ENCODE measurements at places on chromosomes 11 and 22.

DNA sequence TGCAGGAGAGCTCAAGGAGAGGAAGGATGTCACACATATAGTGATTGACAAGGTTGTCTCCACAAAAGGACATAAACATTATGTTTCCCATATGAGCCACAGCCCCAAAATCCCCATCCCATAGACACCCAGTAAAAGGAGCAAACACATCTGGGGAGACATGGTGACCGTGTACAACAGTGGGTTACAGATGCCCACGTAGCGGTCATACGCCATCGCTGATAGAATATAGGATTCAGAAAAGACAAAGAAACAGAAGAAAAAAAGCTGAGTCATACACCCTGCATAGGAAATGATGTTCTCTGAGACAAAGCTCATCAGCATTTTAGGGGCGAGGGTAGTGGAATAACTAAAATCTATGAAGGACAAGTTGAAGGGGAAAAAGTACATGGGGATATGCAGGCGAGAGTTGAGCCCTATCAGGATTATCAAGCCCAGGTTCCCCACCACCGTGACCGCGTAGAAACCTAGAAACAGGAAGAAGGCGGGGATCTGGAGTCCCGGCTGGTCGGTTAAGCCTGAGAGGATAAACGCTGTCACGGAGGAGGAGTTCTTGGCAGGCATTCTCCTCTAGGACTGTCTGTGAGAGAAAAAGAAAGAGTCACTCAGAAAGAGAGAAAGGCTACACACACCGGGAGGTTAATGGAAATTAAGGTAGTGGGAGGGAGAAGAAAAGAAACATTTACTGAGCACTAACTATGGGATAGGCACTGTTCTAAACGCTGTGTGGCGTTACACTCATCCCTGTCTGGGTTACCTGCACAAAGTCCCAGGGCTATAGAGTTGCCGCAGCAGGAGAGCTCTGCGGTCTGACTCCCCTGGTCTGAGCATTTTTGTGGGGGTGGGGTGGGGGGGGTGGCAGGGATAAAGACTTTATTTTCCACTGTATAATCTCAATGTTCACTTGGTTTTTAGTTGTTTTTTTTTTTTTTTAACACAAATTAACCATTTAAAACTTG is 36.1 kb upstream of the OR8B8 start:
- no peak for DNase-seq

DNA sequence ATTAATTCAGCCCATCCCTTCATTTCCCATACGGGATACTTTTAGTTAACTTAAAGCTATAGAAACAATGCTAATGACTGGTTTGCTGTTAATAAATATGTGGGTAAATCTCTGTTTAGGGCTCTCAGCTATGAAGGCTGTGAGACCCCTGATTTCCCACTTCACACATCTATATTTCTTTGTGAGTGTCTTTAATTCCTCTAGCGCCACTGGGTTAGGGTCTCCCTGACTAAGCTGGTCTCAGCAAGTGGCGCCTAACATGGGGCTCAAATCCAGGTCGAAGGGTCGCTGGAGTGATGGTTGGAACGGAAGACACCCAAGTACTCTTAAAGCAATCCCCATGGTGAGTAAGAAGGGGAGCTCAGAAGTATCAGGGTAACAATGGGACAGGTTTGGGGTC is 14.4 kb upstream of the OOSP1 start:
- no peak for DNase-seq

- no peak for DNase-seq
These were observed 100.4 kb upstream of the TOP3B start for GRCh38 chr22:22082960-22083359.

DNA sequence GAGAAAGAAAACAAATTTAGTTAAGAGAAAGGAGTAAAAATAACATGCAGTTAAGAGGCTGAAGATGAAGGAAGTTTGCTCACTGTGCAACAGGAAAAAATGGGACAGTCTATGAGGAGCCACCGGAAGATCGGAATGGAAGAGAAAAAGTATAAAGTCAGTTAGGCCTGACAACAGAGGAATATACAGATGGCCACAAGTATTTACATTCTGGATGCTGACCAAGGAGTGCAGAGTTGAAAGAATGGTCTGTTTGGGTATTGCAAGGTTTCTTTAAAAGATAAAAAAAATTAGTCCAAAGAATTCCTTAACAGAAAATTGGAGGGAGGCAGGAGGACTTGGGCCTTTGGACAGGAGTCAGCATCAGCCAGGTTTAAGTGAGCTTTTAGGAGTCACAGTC is 37.5 kb downstream of the RBFOX2 start:
- DNase-seq, result no peak

DNA sequence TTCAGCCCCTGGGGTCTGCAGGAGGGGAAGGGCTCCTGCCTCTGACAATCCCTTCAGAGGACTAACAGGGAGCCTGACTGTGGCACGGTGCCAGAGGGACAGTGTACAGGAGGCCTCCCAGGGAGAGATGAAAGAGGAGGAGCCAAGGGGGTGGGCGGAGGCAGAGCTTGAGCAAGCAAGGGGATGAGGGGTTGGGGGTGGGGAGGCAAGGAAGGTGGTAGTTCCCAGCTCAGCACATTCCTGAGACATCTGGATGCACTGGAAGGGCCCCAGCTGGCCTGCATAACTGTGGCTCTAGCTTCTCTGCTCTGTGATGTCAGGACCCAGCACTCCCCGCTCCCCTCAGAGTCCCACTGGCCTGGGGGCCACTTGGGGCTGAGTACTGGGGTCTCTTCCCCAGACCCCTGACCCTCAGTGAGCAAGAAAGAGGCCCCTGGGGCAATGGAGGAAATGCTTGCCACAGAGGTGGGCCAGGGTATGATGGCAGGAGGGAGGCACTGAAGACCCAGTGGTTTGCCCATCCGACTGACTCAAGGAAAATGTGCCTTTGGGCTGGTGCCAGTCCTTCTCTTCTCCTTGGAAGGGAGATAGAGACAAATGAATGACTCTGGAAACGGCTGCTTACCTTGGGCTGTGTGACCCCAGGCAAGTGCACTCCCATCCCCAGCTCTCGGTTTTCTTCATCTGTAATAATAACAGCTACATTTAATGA is 13.3 kb downstream of the CREB3L1 start:
- DNase-seq, result no peak

DNA sequence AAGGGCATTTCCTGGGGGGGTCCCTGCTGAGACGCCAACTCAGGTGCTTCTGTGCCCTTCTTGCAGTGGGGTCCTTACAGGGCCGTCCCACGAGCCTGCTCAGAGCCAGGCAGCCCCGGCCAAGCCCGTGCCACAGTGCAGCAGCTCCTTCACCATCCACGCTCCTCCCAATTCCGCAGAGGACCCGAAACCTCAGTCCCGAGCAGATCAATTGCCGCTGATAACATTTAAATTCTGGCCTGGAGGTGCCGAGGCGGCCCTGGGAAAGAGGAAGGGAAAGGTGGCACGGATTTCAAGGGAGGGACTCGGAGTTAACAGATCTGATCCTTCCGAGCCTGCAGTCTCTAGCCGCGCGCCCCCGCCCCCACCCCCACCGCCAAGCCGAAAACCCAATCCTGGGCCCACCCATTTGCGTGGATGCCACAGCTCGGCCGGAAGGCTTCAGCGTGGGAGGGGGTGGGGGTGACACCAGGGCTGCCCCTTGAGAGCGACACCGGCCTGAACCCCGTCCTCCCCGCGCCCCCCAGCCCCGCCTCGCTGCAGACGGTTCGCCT is 32.3 kb upstream of the JAM3 start:
- DNase-seq, result no peak

DNA sequence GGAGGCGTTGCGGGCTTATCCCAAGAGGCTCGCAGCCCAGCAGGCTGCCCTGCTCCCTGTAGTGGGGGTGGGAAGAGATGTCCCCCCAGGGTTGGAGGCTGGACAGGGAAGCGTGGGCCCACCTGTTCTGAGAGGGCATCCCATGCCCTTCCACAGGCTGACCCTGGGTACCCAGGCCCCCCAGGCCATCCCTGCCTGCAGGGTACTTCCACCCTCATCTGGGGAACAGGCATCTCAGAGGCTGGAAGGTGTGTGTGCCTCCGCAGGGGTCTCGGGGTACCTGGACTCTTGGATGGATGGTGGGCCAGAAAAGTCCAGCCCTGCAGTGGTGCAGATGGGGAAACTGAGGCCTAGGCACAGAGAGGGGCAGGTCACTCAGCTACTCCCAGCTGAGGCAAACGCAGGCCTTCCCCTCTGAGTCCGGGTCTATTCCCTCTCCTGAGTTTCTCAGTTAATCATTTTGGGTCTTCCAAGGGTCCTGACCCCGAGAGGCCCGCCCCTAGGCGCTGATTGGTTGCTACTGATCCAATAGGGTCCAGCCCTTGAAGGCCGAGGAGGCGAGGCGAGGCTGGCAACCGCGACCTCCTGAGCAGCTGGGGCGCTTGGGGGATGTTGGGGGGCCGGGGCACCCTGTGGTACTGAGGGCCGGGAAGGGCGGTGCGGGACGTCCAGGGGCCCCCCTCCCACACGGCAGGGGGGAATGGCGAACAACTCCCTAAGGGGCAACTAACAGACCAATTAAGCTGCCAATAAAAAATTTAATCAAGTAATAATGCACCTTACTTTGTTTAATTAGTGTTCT is 23.8 kb downstream of the FLRT1 start:
- no peak for DNase-seq

- no peak for DNase-seq
These were observed 581 bp upstream of the EIF3L start for GRCh38 chr22:37848587-37849088.

DNA sequence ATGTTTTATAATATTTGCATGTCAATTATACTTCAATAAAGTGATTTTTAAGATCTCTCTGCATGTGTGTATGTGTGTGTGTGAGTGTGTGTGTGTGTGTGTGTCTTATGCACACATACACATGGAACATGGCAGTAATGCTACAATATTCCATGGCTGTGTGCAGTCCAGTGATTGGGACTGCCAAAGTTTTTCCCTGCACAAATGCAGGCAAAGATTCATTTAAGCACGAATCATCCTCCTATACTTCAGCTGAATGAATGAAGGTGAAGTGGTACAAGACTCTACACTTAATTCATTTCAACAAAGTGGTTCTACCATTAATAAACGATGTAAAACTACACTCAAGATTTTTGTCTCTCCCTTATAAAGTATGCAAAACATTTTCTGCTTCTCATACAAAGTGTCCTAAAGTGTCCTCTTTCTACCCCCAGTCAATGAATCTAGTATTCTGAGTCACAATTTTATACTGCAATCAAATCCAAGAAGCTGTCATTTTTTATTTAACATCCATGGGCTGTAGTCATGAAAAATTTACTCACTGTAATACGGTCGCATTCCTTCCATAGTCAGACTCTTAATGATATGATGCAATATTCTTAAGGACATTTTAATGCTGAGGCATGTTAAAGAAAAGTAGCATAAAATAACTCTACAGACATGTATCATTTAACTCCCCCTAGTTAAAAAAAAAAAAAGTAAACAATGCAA is 132.4 kb downstream of the TTC28 start:
- DNase-seq, result no peak

DNA sequence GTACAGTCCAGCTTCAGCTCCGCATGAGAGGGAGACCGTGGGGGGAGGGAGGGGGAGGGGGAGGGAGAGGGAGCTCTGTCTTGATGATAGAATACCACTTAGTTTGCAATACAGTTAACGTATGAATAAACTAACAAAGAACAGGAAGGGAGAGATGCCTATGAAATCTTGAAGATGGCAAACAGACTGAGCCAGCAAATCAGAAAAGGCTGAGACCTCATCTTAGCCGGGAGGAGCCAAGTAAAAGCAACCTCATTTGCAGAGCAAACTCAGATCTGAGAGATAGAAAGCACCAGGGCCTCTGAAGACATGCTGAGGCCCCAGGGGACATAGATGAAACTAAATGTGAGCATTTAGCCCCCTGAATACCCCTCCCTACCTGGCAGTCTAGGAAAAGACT is 23.0 kb downstream of the APLP2 start:
- DNase-seq, result no peak

DNA sequence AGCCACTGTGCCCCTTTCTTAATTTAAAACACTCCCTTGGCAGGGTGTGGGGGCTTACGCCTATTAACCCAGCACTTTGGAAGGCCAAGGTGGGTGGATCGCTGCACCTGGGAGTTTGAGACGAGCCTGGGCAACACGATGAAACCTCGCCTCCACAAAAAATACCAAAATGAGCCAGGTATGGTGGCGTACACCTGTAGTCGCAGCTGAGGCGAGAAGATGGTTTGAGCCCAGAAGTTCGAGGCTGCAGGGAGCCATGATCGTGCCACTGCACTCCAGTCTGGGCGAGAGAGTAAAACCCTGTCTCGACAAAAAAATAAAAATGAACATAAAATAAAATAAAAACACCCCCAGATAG is 45.0 kb downstream of the LINC01488 start:
- no peak for DNase-seq

GRCh38 chr11:102971766-102972165 is 16.2 kb upstream of the MMP13 start:
- no peak for DNase-seq

DNA sequence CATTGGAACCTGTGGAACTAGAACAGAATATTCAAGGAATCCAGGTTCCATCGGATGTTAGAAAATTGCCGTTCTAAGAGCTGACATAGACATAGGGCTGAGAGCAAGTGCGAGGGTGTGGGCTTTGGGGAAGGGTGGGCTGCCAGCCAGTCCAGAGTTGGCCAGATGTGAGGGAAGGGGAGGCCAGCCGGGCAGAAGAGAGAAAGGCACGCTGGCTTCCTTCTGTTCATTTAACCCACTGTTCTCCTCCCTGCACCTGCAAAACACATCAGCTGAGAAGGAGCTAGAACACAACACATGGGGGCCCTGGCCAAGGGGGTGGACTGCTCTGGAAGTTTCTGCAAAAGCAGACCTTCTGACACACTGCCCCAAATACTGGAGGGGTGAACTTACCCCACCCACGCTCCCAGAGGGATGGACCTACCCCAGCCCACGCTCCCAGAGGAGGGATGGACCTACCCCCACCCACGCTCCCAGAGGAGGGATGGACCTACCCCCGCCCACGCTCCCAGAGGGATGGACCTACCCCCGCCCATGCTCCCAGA is 98.0 kb downstream of the SHANK2 start:
- no peak for DNase-seq

GRCh38 chr11:2664376-2664775 is 35.4 kb downstream of the KCNQ1OT1 start:
- no peak for DNase-seq

DNA sequence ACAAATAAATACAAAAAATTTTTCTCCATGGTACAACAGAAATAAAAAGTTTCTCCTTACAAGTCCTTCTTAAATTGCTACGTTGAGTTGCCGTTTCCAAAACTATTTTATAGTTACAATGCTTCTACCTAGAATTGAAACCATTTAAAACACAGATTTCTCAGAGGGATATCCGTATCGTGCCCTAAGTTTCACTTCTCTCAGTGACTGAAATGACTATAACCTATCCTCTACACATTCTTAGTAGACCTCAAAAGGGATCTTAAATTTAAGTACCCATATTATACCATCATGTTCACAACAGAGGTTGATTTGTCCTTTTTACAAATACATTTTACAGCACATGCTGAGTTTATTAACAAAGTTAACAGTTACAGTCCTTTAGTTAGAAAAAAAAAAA is 44.1 kb downstream of the USP28 start:
- no peak for DNase-seq

GRCh38 chr11:1717745-1718144 is 20.8 kb downstream of the KRTAP5-6 start:
- no peak for DNase-seq

GRCh38 chr22:23305321-23305910 is 125.1 kb downstream of the BCR start:
- no peak for DNase-seq

Measured in NK-92 treated with Interleukin-12 subunit alpha and Interleukin-12 subunit beta, amount 100 ng/mL, for 24 hours (cell line).